CD4-positive, alpha-beta T cell treated with Interleukin-2 at 100 ng/mL for 4 hours (primary cell): ENCODE measurements at places on chromosomes 7 and 10.

- no peak for DNase-seq
These were observed 14.5 kb downstream of the CBX3 start for GRCh38 chr7:26216049-26216448.

- DNase-seq = no peak
These were observed 6.6 kb upstream of the ITIH2 start for GRCh38 chr10:7696545-7696944.

DNA sequence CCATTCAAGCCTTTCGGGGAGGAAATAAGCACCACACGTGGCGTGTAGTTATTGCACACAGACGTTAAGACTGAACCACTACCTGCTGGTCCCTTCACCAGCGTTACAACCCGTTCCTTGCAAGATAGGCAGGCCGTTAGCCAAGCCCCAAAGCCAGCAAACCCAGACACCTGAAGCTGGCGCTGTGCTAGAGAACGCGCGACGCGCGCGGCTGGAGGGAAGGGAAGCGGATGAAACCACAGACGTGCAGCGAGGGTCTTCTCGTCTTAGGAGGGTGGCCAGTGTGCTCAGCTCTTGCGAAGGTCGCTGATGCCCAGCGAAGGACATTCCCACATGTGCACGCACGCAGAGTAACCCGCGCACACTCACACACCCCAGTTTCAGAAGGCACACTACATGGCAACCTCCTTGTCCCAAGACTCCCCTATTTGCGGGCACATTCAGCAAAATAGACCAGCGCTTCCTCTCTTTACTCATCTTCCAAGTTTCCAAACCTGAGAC is 980 bp downstream of the TMEM26 start:
- no peak for DNase-seq

DNA sequence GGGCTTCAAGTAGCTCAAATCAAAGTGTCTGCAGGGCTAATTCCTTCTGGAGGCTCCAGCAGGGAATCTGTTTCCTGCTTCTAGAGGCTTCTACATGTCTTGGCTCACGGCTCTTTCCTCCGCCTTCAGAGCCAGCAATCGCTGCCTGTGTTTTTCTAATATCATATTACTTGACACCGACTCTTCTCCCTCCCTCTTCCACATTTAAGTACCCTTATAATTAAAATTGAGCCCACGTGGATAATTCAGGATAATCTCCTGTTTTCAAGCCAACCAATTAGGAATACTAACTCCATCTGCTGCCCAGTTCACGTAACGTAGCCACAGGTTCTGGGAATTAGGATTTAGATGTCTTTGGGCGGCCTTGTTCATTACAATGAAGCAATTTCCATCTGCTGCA is 372.2 kb downstream of the DPP6 start:
- DNase-seq = no peak

DNA sequence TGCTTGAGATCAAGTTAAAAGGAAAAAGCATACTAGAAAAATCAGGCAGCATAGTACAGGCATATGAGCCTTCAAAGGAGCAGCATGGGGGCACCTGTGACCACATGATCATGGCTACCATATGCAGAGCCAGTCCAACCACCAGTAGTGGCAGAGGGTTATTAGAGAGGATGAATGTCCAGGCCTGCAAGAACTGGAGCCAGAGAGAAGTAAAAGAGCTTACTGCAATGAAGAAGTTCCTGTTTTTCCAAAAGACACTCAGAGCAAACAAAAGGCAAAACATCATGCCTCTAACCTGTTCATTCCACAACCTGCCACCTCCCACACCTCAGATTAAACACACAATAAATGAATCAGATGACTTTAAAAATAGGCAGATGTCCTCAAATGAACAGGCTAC is 99.6 kb upstream of the NAMPT start:
- DNase-seq = no peak

DNA sequence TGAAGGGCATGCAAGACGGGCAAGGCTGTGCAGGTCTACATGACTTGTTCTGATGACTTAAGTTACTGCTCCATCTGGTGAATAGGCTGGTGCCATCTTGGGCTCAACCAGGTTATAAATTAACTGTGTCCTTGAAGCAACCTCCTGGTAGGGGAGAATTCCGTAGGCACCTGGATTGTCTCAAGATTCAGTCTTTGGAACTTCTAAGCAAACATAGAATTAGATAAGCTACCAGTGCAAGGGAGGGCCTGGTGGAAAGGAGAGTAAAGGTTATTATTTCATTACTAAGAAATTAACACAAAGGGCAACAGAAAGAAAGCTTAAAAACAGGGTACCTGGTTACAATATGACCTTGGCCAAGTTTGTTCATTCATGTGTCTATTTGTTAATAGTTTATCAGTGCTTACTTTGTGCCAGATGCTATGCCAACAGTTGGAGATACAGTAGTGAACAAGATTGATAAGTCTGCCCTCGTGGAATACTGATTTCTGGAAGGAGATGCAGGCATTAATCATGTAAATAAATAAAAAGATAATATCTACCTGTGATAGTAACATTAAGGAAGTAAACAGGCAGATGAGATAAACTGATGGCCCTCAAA is 107.0 kb upstream of the PALS2 start:
- DNase-seq = no peak

DNA sequence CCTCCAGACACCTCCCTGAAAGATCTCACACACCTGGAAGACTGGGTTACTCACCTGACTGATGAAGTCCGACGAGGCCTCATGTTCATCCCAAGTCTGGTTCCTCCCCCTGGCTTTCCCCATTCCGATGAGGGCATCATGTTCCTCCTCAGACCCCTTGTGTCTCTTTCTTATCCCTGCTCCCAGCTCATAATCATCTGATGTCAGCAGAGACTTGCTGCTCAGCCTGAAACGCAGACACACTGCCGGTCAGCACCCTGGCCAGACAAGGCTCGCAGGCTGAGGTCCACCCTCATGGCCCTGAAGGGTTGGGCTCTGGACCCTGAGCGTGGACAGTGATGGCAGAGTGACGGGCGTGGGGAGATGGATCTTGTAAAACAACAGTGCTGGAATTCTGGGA is 64.3 kb downstream of the TNRC18 start:
- DNase-seq = no peak

DNA sequence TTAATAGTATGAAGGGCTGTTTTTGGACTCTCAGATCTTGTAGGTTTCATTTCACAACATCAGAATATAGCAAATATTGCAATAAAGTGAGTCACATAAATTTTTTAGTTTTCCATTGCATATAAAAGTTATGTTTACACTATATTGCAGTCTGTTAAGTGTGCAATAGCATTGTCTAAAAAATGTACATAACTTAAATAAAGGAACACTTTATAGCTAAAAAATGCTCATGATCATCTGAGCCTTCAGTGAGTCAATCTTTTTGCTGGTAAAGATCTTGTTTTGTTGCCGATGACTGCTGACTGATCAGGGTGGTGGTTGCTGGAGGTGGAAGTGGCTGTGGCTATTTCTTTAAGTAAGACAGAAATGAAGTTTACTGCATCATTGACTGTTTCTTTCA is 42.0 kb downstream of the ABCA13 start:
- DNase-seq = no peak

DNA sequence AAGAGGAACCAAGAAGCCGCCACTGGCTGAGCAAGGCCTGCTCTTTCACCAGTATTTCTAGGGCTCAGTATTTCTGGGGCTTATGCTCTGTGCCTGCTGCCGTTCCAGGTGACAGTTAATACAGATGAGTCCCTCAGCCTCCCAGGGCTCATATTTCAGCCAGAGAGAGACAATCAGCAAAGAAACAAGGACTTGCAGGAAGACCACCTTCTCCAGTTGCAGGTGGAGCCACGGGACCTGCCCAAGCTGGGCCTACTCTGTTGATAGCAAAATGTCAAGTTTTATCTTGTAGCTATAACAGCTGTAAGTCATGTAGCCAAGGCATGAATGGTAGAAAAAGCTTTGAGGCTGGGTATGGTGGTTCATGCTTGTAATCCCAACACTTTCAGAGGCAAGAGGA is 42.7 kb downstream of the NPTX2 start:
- DNase-seq = no peak

DNA sequence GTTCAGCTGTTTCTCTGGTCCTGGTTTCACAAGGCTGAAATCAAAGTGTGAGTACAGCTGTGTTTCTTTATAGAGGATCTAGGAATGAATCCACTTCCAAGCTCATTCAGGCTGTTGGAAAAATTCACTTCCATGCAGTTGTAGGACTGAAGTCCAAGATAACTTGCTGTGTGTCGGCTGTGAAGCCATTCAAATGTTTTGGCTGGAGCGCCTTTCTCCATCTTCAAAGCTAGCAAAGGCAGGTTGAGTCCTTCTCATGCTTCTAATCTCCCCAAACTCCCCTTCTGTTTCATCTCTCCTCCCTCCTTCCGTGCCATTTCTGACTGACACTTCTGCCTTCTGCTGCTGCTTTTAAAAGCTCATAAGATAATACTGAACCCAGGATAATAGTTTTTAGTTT is 1195.4 kb upstream of the LRRN3 start:
- DNase-seq = no peak

GRCh38 chr7:77157446-77157845 is 35.0 kb downstream of the CCDC146 start:
- DNase-seq = no peak

DNA sequence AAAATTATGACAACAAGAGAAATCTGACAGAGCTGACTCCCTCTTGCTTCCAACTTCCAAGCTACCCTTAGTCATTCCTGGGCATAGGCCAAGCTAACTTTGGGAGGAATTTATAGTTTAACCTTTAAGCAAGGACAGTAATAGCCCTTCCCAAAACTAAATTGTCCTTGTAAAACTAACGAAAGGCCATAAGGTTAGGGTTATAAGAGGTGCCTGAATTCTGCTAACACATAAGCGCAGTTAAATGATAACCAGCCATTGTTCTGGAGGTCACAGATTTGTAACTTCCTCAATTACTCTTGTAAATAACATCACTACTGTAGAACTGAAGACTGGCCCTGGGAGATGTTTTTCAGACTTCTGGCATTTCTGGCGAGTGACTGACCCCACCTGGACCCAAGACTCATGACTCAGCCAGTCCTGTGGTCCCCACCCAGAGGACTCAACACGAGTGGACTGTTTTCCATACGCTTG is 481.2 kb downstream of the KCNMA1 start:
- no peak for DNase-seq

GRCh38 chr7:73560109-73560835 is 2.8 kb upstream of the BCL7B start:
- no peak for DNase-seq

GRCh38 chr10:20624642-20625041 is 272.5 kb downstream of the NEBL start:
- no peak for DNase-seq

GRCh38 chr7:137909042-137909441 is 62.3 kb upstream of the DGKI start:
- no peak for DNase-seq

GRCh38 chr10:60560451-60560850 is 170.8 kb upstream of the ANK3 start:
- DNase-seq = no peak

DNA sequence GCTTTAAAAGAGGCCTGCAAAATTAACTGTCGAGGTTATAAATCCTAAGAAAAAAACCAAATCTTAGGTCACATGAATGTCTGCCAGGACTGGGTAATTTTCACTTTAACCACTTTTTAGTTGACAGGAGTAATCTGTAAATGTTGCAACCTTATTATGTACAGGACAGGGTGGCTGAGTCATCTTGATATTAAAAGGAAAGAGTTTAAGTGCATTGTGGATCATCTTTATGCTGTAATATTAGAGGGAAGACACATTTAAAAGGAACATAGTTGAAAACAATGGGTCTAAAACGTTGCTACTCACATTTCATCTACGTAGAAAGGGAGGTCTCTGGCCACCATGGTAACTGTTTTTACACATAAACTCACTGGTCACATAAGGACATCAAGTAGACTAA is 115.5 kb downstream of the LSMEM1 start:
- DNase-seq = no peak

DNA sequence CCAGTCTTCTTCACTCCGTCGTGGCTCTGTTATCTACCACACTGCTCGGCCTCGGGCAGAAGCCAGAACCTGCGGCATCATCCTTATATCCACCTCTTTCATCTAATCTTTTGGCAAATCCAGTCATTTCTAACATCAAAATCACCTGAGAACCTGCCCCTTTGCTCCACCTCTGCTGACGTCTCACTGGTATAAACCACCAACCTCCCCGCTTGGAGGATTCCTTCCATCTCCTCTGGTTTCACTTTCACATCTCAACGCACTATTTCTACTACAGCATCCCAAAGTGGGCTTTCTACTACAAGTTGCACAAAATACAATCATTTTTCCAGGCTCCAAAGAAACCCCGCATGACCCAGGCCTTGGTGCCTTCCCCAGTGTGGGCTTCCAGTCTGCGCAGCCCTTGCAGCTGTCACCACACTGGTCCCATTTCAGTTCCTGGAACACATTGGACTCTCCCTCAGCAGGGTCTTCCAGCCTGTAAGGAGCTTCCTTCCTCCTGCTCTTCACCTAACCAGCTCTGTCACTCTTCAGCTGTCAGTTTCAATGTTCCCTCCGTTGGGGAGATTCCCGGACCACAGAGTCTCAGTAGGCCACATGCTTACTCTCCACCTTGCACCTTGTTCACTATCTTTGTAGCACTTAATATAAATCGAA is 85.0 kb downstream of the PRKCQ start:
- DNase-seq = peak; percentile 70

- DNase-seq = no peak
These were observed 90.6 kb downstream of the USP6NL start for GRCh38 chr10:11520892-11521291.

DNA sequence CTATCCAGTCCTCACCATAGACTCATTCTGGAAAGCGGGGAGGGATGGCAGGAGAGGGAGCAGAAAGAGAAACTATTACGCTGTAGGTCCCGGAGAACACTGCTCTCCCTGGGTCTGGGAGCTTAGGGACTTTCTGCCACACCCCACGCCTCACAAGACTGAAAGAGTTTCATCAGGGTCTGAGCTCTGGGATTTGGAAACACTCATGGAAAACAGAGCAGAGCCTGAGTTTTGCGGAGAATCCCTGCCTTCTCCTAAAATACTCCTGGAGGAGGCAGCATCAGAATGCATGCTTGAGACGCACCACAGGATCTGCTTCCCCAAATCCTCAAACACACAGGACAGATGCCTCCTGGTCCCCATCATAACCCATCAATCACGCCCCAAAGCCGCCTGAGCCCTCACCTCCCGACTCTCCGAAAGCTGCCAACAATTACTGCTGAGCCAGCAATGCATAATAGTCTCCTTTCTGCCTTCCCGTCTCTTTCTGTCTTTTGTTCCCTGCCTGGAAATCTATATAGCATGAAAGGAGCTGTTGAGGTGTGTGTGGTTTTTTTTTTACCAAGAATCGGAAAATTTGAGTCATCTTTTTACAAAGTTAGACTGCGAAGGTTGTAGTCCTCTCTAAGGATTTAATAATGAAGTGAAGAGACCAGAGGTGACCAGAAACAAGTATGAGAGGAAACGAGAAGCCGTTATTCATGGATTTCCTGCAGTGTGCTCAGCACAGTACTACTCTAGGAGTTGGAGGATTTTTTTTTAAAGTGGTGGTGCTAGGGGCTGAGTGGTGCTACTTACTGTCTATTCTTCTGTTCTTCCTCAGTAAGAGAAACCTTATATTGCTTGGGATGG is 37.7 kb downstream of the ASB13 start:
- peak; percentile 1 for DNase-seq

- DNase-seq = no peak
These were observed 82.9 kb upstream of the APBB1IP start for GRCh38 chr10:26355241-26355640.

- no peak for DNase-seq
These were observed 176.8 kb downstream of the ZMYND11 start for GRCh38 chr10:311901-312665.

GRCh38 chr10:62627983-62628382 is 176.5 kb upstream of the ADO start:
- DNase-seq = no peak
